ENCODE measurements at places on chromosomes 7 and 10.

DNA sequence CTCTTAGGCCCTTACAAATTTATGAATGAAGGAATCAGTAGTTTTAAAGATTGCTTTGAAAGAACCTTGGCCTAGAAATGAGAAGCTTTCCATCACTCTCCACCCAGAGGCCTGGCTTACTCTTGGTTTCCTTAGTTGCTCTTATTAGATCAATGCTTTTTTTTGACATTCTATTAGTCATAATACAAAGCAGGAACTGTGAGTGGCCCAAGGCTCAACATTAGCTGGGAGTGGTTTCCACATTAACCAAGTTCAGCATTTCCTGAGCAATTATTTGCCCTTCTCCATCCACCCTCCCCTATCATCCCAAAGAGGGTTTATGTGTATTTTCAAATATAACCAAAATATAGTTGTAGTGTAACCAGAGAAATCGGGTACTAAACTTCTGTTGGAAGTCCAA is 103.4 kb upstream of the FAM204A start:
- DNase-seq: no peak

DNA sequence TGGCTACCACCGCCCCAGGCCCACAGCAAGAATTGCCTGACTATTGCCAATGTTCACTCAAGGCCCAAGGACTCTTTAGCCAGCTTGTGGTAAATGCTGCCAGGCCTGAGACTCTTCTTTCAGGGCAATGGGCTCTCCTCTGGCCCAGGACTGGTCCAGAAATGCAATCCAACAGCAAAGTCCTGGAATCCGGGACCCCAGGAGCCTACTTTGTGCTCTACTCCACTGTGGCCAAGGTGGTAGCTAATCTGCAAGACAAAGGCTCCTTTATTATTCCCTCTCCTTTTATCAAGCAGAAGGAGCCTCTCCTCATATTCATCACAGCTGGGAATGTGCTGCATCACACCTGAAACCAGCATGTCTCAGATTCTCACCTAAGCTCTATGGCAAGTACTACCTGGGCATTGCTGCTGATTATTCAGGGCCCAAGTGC is 107.6 kb upstream of the PRSS58 start:
- DNase-seq: no peak

- DNase-seq: no peak
Measured at GRCh38 chr10:132886211-132887099, 55.9 kb downstream of the CFAP46 start.

DNA sequence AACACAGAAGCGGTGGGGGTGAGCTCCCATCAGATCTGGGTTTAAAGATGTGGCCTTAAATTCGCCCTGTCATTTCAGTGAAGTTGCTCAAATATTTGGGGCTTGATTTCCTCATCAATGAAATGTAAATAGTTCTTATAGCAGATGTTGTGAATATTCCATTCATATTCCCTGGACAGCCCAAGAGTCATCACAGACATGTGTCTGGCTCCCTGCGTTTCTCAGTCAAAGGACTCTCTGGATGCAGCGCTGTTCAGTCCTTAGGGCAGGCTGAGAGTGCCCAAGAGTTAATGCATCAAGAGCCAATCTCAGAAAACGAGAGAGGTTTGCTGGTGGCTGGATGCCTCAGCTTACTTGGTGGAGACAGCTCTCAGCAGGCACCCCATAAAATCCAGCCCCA is 475.5 kb upstream of the VSTM2A start:
- no peak for DNase-seq

DNA sequence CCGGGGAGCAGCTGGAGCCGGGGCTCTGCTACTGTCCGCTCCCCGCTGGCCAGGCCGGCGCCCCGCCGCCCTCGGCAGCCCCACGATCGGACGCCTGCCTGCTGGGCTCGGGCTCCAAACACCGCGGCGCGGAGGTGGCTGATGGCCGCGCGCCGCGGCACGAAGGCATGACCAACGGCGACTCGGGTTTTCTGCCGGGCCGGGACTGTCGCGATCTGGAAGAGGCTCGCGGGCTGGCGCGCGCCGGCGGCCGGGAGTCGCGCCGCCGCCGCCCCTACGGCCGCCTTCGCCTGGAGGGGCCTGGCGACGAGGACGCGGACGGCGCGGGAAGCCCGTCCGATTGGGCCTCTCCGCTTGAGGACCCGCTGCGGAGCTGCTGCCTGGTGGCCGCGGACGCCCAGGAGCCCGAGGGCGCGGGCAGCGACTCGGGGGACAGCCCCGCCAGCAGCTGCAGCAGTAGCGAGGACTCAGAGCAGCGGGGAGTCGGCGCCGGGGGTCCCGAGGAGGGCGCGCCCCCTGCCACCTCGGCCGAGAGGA is 570 bp downstream of the TBC1D12 start:
- no peak for DNase-seq

- DNase-seq: no peak
Measured at GRCh38 chr10:71725998-71726579, 6.5 kb upstream of the C10orf105 start.

DNA sequence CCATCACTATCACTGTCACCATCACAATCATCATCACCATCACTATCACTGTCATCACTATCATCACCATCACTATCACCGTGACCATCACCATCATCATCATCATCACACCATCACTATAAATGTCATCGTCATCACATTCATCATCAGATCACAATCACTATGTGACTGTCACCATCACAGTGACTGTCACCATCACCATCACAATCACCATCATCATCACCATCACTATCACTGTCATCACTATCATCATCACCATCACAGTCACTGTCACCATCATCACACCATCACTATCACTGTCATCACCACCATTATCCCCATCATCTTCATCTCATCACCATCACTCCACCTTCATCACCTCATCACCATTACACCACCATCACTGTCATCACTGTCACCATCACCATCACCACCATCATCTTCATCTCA is 31.0 kb downstream of the PWWP2B start:
- DNase-seq: no peak

- DNase-seq: no peak
Measured at GRCh38 chr10:75097666-75098285, 13.7 kb upstream of the SAMD8 start.

DNA sequence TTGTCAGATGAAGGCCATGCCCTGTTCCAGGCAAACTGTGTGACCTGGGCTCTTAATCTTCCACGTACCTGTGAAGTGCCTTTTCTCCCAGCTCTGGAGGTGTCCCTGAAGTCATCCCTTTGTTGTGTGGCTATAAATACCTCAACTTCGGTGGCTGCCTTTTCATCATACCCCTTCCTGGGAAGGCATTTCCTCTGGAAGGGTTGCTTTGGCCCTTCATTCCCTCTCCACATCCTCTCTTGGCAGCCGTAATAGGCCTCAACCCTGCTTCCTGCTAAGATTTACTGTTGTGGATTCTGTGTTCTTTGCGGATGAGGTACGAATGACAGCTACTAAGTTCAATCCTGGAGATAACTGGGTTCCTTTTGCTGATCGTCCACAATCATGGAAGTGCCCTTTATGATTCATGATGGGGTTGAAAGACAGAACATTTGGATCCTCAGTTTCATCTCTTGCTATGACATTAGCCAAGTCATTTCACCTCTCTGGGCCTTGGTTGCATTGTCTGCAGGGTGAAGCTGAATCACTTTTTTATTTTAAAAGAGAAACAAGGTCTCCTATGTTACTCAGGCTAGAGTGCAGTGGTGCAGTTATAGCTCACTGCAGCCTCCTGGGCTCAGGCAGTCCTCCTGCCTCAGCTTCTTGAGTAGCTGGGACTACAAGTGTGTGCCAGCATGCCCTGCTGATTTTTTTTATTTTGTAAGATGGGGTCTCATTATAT is 23.6 kb downstream of the FKBP6 start:
- no peak for DNase-seq

GRCh38 chr7:36279200-36279925 is 110.3 kb upstream of the ANLN start:
- no peak for DNase-seq

- no peak for DNase-seq
Measured at GRCh38 chr10:112839928-112840654, 110.0 kb upstream of the TCF7L2 start.

- DNase-seq: no peak
Measured at GRCh38 chr10:47026301-47027107, 115.3 kb downstream of the PTPN20 start.

All from NCI-H187 (cell line).